Activated gamma-delta T cell treated with Interleukin-2 at 50 U/mL for 16 hours (primary cell): ENCODE measurements at places on chromosomes 7 and 10.
A peak's percentile ranks its signal among the peaks of the same experiment; 100 is the strongest.

DNA sequence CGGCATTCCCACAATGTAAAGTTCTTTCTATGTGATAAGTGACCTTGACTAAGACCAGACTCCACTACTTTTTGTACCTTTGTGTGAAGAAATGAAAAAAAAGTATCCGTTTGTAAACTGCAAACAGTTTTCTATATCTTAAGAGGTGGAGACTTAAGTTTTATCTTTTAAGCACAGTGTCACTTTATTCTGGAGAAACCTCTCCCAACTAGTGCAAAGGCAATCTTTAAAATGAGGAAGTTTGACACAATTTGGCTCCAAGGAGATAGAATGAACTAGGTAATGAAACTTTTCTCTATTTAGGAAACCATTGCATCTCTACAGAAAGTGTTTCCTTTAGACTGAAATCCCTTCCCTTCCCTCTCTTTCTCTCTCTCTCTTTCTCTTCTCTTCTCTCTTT is 122.9 kb downstream of the SAMD9 start:
- no peak for DNase-seq

DNA sequence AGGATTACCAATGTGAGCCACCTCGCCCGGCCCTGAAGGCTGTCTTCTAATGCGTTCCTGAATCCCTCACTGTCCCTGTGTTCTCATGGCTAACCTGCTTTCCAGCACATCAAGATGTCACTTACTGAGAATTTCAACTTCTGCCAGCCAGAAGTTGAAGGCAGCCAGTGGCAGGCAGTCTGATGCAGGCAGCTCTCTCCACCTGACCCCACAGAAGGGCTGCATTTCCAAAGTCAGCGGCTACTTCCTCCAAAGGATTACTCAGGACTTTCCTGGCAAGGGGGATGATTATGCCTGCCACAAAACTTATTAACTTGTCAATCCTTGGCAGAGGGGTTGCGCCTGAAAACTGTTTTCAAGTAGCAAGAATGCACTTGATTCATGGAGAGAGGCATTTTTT is 1219.4 kb downstream of the TYW1 start:
- DNase-seq = no peak

DNA sequence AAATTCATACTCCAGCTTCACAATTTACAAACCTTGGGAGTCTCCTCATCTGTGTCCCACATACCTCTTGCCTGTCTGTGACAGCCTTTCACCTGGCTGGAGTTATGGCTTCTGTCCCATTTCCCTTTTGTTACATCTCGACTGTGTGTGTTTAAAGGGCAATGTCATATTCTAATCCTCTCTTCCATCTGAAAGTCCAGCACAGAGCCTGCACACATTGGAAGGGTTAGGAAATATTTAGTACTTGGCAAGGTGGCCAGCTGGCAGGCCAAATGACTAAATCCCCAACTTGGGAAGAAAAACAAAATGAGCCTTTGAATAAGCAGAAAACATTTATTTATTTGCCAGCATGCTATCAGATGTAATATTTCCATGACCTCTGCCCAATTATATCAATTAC is 120.1 kb upstream of the STK17A start:
- no peak for DNase-seq

DNA sequence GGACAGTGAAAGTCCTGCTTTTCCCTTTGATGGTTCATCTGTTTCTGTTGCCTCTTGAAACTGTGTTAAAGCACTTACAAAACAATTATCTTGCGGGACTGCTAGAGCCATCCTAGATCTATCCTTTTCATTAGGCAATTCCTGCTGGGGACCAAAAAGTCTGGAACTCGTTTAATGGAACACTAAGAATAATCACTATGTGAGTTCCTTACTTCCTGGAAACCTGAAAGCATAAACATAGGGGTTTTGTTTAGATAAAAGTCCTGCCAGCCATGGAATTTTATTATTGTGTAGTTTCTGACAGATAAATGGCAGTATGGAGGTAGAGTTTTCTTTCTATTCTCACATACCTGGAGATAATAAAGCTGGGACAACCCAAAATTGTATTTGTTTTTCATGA is 1133.3 kb downstream of the SORCS3 start:
- no peak for DNase-seq

GRCh38 chr7:157442456-157442855 is 105.7 kb downstream of the DNAJB6 start:
- DNase-seq = no peak

- no peak for DNase-seq
These were observed 33.4 kb downstream of the PPP1R17 start for GRCh38 chr7:31720366-31720765.

GRCh38 chr10:71667387-71667752 is 52.2 kb downstream of the C10orf105 start:
- DNase-seq = no peak

DNA sequence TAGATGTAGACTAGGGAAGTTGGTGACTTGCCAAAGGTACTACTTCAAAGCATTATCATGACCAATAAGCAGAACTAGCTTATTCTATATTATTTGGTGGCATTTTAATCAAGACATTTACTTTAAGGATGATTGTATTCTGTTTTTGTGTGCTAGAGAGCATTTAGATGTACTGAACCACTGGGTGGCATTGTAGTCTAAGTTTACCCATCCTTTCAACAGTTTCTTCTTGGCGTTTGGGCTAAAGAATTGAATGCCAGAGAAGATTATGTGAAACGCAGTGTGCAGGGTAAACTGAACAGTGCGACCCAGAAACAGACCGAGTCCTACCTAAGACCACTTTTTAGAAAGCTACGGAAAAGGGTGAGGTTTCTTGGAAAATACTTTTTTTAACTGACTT is 26.8 kb downstream of the PRPF18 start:
- no peak for DNase-seq

DNA sequence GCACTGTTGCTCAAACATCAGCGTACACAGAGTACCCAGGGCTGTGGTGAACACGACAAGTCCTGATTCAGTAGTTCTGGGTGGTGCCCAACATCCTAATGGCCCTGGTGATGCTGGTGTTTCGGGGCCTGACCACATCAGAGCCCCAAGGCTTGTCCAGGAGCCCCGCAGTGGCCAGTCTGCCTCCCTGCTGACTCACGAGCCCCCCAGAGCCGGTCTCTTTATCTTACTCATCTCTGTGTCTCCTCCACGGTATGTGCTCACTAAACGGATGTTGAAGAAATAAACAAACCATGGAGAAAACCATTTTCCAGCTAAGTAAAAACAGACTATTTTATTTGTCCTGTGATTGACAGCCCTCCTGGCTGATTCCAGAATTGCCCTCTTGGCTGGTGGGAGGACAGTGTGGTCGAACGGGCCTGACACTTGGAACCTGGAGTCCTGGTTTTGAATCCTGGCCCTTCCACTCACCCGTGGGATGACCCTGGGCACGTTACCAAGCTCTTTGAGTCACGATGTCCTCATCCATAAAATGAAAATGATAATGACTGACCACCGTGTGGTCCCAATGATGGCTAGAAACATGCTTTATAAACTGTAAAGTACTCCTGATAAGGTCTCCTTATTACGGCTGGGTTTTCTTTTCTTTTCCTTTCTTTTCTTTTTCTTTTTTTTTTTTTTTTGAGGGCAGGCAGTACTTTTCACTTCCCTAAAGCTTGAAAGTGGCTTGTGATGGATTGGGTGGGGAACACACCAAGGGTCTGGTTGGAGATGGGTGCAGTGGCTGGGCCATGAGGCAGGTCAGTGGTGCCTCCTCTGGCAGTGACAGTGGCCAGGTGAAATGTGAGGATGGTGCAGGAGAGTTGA is 5.7 kb downstream of the HIP1 start:
- no peak for DNase-seq

- no peak for DNase-seq
These were observed 308.7 kb downstream of the DNAJB6 start for GRCh38 chr7:157645539-157645938.

DNA sequence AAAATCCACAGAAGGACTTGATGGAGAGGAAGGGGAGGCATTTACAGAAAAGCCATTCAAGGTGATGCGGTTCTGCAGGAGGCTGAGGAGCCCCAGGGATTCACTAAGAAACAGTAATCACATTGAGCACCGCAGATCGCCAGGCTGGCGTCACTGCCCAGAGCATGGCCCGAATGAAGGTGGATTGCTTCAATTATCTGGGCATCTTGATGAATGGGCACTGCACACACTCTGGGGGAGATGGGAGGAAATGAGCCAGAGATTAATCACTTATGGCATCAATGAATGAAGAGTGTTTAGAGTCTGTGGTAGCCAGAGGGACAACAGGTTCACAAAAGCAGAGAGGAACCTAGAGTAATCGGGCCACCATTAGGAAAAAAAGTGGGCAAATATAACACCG is 292.1 kb downstream of the ZEB1 start:
- no peak for DNase-seq

- DNase-seq = no peak
These were observed 178.1 kb upstream of the SEMA3A start for GRCh38 chr7:84372712-84373111.

DNA sequence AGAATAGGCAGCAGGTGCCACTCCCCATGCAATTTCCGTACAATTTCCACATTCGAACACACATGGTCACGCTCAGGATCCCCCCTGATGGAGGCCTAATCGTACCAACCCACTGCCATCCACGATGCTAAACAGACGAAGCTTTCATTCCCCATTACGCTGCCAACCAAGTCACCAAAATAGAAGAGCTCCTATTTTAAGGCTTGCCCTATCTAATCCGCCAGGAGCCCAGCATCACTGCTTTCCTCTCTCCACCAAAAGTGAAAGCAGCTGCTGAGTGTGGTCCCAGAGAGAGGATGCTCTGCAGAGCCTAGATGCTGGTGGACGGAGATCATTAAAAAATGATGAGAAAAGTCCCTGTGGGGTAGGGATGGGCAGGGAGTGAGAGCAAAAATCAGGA is 43.3 kb downstream of the HSPA12A start:
- DNase-seq = no peak

- no peak for DNase-seq
These were observed 36.7 kb downstream of the CDK6 start for GRCh38 chr7:92799446-92800211.

GRCh38 chr7:151148319-151149259 is 18.9 kb downstream of the GBX1 start:
- no peak for DNase-seq

GRCh38 chr7:159071260-159071659 is 73.4 kb downstream of the VIPR2 start:
- no peak for DNase-seq

DNA sequence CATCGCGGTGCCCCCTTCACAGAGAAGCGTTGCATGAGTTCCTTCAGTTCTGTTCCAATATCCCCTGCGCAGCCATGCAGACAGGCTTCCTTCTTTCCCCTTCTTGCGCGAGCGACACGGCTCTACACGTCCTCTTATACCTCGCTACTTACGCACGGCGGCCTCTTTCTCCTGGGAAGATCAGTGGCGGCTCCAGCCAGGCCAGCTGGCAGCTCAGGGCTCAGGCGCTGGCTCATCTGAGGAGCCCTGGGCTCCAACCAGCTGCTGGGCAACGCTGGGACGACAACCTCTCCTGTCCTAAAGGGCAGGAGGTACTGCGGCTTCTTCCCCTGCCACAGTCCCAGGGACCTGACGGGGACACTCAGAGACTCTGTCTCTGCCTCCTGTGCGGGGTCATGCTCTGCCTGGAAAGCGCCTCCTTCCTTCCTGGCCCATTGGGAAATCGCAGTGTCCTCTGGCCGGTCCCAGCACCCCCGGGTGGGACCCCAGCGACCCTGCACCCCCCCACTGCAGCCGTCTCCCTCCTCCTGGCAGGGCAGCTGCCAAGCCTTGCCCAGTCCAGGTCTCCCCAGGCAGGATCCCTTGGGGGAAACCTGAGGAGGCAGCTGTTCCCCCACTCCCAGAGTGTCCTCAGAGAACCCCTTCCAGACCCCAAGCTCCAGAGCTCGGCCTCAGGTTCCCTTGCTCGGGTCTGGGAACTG is 5.0 kb upstream of the FAM20C start:
- no peak for DNase-seq

DNA sequence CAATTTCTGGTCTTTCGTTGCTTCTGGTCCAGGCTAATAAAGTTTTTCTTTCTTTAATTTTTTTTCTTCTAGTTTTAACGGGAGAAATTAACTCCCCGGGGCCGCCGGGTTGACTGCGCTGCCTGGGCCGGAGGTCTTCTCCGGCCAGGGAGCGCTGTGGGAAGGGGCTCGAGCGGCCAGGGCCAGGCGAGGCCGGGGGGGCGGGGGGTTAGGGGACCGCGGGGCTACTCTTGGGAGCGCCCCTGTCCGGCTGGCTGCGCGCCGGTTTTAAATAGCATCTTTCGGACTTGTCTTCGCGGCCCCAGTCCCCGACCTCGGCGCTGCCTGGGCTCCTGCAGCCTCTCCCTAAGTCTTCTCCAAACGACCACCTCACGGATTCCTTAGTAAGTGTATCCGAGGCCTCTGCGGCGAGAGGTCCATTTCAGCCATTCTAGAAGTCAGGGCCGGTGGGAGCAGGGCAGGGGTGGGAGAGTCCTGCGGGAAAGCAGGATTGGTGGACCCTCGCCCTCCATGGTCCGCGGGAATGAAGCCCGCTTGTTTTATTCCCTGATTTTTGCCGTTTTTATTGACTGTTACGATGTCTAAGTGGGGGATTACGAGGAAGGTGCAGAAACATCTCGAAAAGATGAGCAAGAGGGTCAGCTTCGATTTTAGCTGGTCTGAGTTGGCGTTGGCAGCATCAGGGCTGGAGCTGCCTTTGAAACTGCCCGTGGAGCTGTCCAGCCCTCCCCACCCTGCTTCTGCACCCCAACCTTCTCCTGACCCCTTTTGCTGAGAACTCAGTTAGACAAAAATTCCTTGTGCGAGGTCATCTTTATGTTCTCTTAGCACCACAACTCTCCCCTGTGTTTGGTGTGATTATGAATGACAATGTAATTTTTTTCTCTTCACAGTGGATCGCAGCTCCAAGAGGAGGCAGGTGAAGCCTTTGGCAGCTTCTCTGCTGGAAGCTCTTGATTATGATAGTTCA is 555 bp downstream of the PHF14 start:
- peak; percentile 5 for DNase-seq

- no peak for DNase-seq
These were observed 1519.6 kb downstream of the REEP3 start for GRCh38 chr10:65040796-65041195.

- no peak for DNase-seq
These were observed 315.7 kb downstream of the TNS3 start for GRCh38 chr7:47266131-47266706.

- no peak for DNase-seq
These were observed 7.4 kb upstream of the TTYH3 start for GRCh38 chr7:2624293-2624886.
